Activated gamma-delta T cell (primary cell): ENCODE measurements at places on chromosomes 13 and 19.
A peak's percentile ranks its signal among the peaks of the same experiment; 100 is the strongest.

- DNase-seq = no peak
These were observed 873 bp downstream of the VSIG10L start for GRCh38 chr19:51341066-51341465.

DNA sequence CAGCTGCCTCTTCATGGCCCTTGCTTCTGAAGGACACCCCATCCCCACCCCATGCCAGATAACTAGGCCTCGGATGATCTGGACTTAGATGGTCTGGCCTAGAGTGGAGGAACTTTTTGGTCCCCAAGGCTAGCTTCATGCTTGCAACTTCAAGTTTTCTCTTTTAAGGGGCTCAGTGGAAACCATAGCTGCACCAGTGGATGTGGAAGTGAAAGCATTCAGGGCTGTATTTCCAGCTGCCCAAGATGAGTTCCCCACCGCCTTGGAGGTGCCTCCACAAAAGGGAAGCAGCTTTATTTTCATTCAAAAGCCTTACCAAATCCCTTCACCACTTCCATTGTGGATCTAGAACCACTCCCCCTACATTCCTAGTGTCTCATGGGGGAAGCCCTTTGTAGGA, 17.6 kb upstream of the GSX1 start:
- DNase-seq = no peak

DNA sequence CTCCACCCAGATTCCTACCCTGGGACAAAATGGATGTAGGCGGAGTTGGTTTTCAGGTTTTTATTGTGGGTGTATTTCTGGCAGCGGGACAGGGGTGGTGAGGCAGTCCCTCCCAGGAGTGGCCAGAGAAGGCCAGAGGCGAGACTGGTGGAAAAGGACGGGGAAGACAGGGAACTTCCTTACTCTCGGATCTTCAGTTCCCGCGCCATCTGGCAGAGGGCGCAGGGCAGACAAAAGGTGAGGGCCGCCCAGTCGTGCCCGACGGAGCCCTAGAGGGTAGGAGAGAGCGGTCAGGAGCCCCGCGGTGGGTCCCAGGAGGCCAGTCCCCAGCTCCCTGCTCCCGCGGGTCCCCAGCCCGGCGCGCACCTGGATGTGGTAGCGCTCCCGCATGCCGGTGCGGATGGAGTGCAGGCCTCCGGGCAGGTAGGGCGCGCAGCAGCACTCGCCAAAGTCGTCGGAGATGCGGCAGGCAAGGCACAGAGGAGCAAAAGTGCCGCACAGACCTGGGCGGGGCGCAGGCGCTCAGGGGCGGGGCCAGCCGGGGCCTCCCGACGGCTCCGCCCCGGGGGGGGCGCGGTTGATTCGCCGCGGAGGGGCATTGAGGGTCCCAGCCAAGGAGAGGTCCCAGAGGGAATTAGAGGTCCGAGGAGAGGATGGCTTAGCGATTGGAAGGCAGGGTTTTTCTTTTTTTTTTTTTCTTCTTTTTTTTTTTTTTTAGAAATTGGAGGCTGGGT, 3.0 kb downstream of the CNFN start:
- DNase-seq = peak; percentile 38

DNA sequence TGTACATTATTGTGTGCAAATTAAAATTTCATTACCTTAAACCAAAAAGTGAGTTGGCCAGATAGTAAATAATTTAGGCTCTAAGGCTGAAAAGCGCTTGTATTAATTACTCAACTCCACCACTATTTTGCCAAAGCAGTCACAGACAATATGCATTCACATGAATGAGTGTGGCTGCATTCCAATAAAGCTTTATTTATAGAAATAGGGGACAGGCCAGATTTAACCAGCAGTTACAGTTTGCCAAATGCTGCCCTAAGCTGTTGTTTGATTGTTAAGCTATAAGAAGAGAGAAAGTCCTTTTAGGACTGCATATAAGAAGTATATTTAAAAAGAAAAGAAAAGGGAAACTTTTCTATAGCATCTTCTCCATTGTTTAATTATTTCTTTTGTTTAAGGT, 342.6 kb downstream of the ITGBL1 start:
- DNase-seq = no peak

- no peak for DNase-seq
These were observed 65.5 kb downstream of the EPSTI1 start for GRCh38 chr13:42926555-42926954.
